Adrenal gland (tissue), 19 donors: ENCODE measurements at places on chromosomes 6 and 20. TPM values are rescaled to one million over a fixed set of nuclear protein-coding genes. Genes with fewer than 3 reads are reported as not detected.

DNA sequence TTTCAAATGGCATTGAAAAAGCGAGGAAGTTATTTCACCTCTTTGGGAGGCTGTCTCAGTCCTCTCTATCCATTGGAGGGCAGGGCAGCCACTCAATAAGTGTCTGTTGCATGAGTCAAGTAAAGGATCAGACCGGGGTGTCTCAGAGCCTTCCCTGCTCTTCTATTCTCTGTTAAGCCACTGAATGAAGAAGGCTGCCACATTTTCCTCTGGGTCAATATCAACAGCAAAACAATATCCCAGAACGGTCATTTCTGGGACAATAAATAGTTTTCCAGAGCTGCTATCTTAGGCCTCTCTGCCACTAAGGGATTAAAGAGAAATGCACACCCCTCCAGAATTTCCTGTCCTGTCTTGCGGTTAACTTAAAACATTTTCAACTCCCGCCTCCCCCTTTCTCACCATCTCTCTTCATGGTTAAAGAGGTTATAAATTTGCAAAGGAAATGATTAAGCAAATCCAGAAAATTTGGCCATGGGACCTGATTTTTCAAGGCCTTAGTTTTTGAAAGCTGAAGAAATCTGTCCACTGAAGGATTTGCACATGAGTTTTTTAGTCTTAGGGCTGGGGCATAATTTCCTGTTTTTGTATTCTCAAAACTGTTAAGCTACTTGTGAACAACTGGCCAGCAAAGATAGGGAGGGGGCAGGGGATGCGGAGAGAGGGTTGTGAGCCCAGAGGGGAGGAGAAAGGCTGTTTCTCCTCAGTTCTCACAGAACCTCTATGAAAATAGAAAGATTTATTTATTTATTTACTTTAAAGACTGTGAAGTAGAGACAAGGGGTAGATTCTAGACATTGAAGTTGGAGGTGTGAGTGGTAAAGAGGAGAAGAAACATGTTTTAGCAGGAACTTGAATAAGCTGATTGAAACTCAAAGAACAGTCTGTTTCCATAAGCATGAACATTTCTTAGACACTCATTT is 135.7 kb downstream of the BCAS1 start:
- H3K27ac ChIP-seq = peak overlapping the region; percentile 17
- no peak overlapping the region for H3K4me3 ChIP-seq
- no peaks in the 10 kb centered on the region for H3K36me3 ChIP-seq
- H3K27me3 ChIP-seq = no peaks in the 10 kb centered on the region
- peaks cover 28% of the 10 kb centered on the region for H3K4me1 ChIP-seq

- H3K4me3 ChIP-seq = no peak overlapping the region
These were observed 660.4 kb upstream of the FLRT3 start for GRCh38 chr20:14997791-14998190.

- H3K27ac ChIP-seq = no peak overlapping the region
- H3K4me1 ChIP-seq = no peaks in the 10 kb centered on the region
- H3K36me3 ChIP-seq = no peaks in the 10 kb centered on the region
- H3K27me3 ChIP-seq = no peaks in the 10 kb centered on the region
These were observed 7.6 kb upstream of the EMILIN3 start for GRCh38 chr20:41373931-41374920.

DNA sequence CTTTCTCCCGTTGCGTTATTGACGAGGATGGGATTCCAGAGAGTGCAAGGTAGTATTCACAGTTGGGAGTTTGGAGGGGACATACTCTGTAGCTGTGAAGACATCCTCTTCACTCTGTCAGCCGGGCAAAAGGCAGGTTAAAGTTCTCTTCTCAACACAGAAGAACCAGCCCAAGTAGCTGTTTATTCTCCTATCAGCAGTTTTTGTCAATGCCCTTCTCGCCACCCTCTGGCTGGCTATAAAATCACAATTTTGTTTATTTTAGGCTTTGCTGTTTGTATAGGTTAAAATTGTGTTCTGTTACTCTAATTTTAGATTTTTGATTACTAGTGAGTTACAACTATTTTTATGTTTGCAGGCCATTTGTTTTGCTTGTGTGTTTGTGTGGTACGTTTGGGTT is 37.9 kb upstream of the MAS1 start:
- no peaks in the 10 kb centered on the region for H3K27me3 ChIP-seq
- H3K27ac ChIP-seq = no peak overlapping the region
- H3K4me1 ChIP-seq = peaks cover 9% of the 10 kb centered on the region
- no peak overlapping the region for H3K4me3 ChIP-seq
- H3K36me3 ChIP-seq = no peaks in the 10 kb centered on the region
- no peak for DNase-seq

DNA sequence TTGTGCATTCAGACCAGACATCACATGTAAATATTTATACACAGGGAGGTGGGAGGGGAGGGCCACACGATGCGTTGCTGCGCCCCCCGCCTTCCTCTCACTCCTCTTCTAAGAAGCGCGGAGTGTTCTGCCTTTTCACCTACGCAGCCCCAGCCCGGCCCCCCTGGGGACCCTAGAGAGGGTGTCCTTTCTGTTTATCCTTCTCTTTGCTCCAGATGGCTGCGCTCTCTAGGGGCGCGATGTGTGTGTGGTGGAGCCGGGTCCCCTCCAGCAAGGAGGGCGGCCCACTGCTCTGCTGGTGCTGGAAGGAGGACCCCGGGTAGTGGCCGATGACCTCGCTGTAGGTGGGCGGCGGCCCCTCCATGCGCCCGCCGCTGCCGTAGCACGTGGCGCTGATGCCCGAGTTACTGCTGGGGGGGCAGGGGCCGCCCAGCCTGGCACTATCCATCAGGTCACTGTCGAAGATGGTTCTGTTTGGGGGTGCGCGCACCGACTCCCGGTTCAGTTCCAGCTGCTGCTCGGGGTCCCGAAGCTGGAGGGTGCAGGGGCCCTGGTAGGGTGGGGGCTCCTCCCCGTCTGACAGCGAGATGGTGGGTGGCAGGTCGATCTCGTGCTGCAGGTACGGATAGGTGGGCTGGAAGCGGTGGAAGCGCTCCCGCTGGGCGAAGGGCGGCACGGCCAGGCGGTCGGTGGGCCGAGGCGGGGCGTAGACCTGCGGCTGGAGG is 31.8 kb upstream of the ZBP1 start:
- no peaks in the 10 kb centered on the region for H3K27me3 ChIP-seq
- H3K4me1 ChIP-seq = no peaks in the 10 kb centered on the region
- H3K27ac ChIP-seq = no peak overlapping the region

- H3K27ac ChIP-seq = no peak overlapping the region
- no peak for DNase-seq
- H3K27me3 ChIP-seq = no peaks in the 10 kb centered on the region
- no peaks in the 10 kb centered on the region for H3K4me1 ChIP-seq
- H3K4me3 ChIP-seq = no peak overlapping the region
These were observed 28.0 kb downstream of the PSMG4 start for GRCh38 chr6:3286641-3287171.

SULF2 gene
- 33.8 TPM for total RNA-seq

DNA sequence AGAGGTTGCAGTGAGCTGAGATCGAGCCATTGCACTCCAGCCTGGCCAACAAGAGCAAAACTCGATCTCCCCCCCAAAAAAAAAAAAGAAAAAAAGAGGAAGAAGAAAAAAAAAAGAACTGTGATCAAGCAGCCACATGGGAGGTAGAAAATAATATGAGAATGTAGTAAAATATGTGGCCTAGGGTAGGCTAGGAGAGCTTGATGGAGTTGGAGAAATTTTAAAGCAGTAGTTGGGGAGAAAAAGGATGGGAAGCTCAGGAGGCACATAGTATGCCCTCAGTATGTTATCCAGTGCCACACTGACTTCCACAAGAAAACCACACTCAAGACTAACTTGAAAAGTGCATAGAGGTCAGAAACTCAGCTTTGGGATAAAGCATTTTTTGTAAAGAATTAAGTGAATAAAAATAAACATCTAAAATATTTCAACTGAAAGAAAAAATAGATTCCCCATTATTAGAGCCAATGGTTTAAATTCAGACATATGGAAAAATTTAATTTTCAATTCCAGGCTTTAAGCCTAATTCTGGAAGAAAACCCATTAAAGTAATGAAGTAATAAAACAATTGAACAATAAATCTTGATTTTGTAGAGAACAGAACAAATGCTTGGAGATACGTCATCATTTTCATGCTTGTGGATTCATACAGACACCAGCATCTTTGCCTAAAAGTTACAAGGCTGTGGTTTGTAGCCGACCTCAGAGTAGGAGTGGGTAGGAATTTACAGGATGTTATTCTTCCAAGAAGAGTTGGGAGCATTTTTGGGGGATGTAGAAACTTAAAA is 34.7 kb downstream of the PLEKHG1 start:
- no peak overlapping the region for H3K4me3 ChIP-seq
- H3K27ac ChIP-seq = peak overlapping the region; percentile 3
- no peak for DNase-seq
- H3K27me3 ChIP-seq = no peaks in the 10 kb centered on the region

DNA sequence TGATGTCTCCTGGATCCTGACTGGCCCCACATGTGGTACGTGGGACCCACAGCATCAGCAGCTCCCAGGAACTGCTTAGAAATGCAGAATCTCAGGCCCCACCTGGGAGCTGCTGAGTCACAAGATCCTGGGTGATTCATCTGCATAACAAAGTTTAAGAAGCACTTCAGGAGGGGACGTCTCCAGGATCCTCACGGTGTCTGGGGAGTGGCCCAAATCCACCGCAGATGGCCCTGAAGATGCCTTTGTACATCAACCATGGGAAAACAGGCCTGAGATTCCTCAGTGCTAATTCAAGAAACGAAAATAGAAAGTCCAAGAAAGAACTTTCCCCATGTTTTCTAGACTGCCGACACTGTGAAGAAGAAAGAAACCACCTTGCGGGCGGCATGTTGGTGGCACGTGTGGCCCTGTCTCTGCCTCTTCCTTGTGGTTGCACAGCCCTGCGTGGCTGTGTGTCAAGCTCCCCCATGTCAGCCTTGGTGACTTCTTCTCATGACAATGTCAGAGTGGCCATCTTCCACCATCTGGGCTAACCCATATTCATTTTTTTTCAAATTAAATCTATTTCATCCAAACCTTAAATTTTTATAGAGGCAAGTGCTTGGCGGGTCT is 26.1 kb downstream of the RRBP1 start:
- no peaks in the 10 kb centered on the region for H3K36me3 ChIP-seq
- H3K27ac ChIP-seq = no peak overlapping the region
- peak; percentile 45 for DNase-seq
- H3K4me3 ChIP-seq = no peak overlapping the region
- peaks cover 28% of the 10 kb centered on the region for H3K4me1 ChIP-seq
- no peaks in the 10 kb centered on the region for H3K27me3 ChIP-seq

GRCh38 chr6:52249078-52249477 is 4.8 kb upstream of the IL17F start:
- H3K4me1 ChIP-seq = no peaks in the 10 kb centered on the region
- no peaks in the 10 kb centered on the region for H3K36me3 ChIP-seq
- DNase-seq = no peak
- no peak overlapping the region for H3K27ac ChIP-seq

NOTCH4 gene
- total RNA-seq = 32.5 TPM

DNA sequence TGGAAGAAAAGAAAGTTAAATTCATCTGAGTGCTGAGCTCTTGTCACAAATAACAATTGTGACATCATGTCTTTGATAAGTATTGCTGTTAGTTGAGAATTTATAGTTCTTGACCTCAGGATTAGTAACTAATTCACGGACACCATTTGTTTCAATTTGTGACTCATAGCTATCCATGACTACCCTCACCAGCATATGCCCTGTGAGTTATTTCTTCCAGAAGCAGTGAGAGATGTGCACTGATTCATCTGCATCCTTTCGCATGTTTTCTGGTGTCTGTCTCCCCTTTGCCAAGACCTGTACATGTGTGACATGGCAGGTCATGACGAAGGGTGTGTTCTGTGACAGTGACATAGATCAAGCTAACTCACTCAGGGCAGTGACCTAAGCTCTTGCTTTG is 86.9 kb downstream of the SOBP start:
- no peaks in the 10 kb centered on the region for H3K27me3 ChIP-seq
- H3K4me3 ChIP-seq = no peak overlapping the region
- H3K27ac ChIP-seq = no peak overlapping the region
- DNase-seq = no peak
- H3K4me1 ChIP-seq = peaks cover 6% of the 10 kb centered on the region

- no peaks in the 10 kb centered on the region for H3K27me3 ChIP-seq
- H3K36me3 ChIP-seq = no peaks in the 10 kb centered on the region
- H3K4me1 ChIP-seq = no peaks in the 10 kb centered on the region
- no peak overlapping the region for H3K4me3 ChIP-seq
- H3K27ac ChIP-seq = no peak overlapping the region
- no peak for DNase-seq
These were observed 127.8 kb upstream of the SLC22A23 start for GRCh38 chr6:3584606-3585005.
